ENCODE measurements at places on chromosomes 4 and X. TPM values are rescaled to one million over a fixed set of nuclear protein-coding genes. Genes with fewer than 3 reads are reported as not detected.

- H3K4me3 ChIP-seq, result peak within 1 kb of the TSS; percentile 64
- H3K27me3 ChIP-seq, result peaks cover 54% of the 10 kb centered on the region
- no peaks in the 10 kb centered on the region for H3K36me3 ChIP-seq
Measured at GRCh38 chrX:120310861-120311726, at the start of gene TMEM255A. Gene TMEM255A, minus strand, starts transcription at chrX:120311461. Its CDS starts 152 bp downstream, at chrX:120311309.

- DNase-seq, result no peak
- peaks cover 9% of the 10 kb centered on the region for H3K27me3 ChIP-seq
- H3K4me1 ChIP-seq, result no peaks in the 10 kb centered on the region
- H3K36me3 ChIP-seq, result no peaks in the 10 kb centered on the region
- H3K27ac ChIP-seq, result no peak overlapping the region
- H3K4me3 ChIP-seq, result no peak overlapping the region
Measured at GRCh38 chr4:57355101-57355665, 245.0 kb upstream of the IGFBP7 start.

- no peak for DNase-seq
- no peaks in the 10 kb centered on the region for H3K36me3 ChIP-seq
- H3K27ac ChIP-seq, result no peak overlapping the region
- H3K4me1 ChIP-seq, result peaks cover 5% of the 10 kb centered on the region
- H3K4me3 ChIP-seq, result no peak overlapping the region
Measured at GRCh38 chr4:121220698-121221097, 56.6 kb upstream of the TNIP3 start.

DNA sequence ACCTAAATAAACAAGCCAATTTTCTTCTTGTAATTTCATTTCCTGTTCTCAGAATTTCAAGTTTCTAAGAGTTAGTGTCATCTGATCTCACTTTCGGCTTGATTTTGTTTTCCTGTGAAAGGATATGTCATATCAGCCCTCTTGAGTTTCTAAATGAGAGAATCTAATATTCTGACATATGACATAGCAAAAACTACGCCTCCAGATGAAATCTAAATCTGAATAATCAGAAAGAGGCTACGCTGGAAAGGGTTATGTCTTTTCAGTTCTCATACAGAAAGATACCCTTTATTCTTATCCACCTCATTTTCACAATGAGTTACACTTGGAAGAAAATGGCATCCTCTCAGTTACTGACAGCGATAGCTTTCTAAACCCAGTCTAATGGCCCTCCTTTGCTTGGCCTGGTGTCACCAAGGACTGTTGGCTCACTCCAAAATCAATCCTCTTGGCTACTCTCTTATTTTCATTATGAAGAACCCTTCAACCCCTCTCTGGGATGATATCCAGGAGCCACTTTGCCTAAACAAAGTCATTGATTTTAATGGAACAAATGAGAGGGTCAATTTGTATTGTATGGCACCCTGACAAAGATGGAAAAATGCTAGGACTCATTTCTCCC, 65.6 kb downstream of the ASB9 start:
- peaks cover 2% of the 10 kb centered on the region for H3K27me3 ChIP-seq
- H3K4me1 ChIP-seq, result peaks cover 3% of the 10 kb centered on the region
- no peak overlapping the region for H3K27ac ChIP-seq
- no peaks in the 10 kb centered on the region for H3K36me3 ChIP-seq
- no peak overlapping the region for H3K4me3 ChIP-seq

GRCh38 chr4:71494539-71494938, 155.7 kb downstream of the SLC4A4 start:
- peaks cover 6% of the 10 kb centered on the region for H3K36me3 ChIP-seq
- H3K4me3 ChIP-seq, result no peak overlapping the region

PDS5A gene
- total RNA-seq, result 61.3 TPM
